CD4-positive, alpha-beta T cell treated with Interleukin-12 subunit alpha and Interleukin-12 subunit beta, for 1 hour (primary cell): ENCODE measurements at places on chromosomes 4 and X.

- no peak for DNase-seq
These were observed 13.9 kb downstream of the TEX13C start for GRCh38 chrX:125333583-125333982.

- no peak for DNase-seq
These were observed 1030.9 kb downstream of the FSTL5 start for GRCh38 chr4:161132715-161133425.

DNA sequence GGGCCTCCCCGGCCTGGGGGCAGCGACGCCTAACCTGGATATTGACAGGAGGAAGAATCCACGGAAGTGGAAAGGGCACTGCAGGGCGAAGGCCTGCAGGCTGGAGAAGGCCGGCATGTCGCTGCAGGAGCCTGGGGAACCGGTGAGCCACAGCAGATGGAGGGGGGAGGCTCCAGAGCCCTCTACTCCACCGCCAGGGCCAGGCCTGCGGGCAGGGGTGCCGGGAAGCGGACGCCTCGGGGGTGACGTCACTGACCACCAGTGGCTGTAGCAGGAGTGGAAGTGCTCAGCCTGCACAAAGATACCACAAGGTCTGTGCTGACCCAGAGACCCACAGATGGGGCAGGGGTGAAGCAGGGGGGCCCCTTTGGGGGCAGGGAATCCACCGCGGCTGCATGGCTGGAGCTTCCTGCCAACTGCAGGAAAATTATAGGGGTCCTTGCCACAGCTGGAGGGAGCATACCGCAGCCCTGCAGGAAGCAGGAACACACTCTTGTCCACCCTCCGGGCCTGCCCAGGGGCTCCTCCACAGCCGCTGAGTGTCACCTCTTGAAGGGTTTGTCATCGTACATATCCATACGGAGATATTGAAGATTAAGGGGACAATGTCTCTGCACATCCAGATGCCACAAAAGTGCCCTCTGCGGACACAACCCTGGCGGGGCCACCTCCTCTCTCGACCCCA, 7.6 kb upstream of the HTRA3 start:
- DNase-seq, result no peak

DNA sequence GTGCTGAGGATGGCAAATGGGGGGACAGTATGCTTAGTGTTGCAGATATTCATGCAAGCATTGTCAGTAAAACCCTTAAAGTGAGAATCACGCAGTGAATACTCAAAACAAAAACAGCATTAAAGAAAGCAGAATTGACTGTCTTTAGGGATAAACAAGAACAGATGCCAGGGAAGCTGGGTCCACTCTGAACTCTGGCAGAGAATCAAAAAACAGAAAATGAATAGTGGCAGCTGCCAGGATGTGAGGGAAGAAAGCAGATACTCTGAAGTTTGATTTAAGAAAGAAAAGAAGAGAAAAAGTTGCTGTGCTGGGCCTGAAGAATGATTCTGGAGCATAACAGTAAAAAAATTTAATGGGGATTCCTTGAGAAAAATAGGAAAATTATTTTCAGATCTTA, 131.5 kb downstream of the GABRA2 start:
- DNase-seq, result no peak

DNA sequence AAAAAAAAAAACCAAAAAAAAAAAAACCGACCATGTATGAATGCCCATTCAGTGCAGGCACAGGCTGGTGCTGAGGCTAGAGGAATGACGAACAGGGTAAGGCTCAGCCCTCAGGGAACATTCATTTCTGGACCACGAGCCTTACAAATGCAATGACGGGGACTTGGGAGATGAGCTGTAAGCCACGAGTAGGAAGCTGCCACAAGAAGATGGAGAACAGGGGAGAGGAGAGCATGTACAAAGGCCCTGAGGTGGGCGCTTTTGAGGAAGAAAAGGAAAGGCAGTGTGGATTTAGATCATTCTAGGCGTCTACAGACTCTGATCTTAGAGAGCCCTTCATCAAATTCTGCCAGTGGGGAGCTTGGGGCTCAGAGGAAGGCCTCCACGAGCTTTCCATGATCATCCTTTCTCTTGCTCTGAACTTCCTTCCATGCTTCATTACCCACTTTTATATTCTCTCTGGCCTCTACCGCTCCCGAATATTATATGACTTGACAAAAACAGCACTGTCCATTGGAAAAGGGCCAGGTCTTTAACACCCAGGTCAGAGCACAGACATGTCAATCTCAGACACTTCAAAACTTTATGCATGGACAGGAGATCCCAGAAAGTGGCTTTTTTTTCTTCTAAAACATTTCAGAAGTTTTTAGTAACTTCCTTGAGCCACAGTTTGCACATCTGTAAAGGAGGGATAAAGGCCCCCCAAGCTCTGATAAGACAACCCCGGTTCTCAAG, 3.3 kb upstream of the ZNF518B start:
- no peak for DNase-seq

DNA sequence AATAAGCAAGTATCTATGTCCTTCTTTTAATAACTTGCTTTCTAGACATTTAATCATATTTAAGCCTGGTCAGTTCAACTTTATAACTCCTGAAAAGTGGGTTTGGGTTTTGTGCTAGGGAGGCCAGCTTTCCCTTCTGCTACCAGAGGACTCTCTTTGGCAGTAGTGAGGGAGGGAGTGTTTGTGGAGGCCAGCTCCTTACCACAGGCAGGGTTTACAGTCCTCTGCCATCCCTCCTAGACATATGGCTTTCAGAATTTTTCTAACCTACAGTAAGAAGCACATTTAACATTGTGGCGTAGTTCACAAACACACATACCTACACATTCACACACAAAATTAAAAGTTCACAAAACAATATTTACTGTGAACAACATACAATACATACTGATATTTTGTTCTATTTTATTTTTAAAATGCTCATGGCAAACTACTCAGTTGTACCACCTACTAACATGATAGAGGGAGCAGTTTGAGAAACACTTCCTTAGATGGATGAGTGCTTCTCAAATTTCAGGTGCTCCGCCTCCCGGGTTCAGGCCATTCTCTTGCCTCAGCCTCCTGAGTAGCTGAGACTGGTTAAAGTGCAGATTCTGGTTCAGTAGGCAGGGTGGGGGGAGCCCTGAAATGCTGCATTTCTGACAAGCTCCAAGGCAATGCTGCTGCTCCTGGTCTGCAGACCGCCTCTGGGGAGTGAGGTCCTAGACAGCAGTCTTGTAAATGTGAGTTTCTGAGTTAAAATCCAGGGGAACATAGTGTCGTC, 86.7 kb downstream of the PTTG2 start:
- no peak for DNase-seq

DNA sequence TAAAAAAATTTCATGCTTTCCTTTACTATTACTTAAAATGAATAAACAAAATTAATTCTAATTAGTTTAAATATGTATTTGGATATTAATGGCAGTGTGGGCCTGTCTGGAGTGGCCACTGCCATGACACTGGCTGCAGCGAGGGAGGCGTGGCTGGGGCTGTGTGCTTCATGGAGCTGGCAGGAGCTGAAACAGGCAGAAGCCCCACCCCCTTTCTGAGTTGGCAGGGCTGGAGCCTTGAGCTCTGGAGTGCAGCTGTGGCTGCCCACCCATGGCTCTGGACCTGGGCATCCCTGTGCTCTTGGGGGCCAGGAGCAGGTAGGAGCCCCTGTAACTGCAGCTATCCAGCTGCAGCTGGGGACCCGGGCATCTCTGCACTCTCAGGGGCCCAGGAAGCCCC, 8.2 kb upstream of the HSD17B11 start:
- DNase-seq, result no peak

DNA sequence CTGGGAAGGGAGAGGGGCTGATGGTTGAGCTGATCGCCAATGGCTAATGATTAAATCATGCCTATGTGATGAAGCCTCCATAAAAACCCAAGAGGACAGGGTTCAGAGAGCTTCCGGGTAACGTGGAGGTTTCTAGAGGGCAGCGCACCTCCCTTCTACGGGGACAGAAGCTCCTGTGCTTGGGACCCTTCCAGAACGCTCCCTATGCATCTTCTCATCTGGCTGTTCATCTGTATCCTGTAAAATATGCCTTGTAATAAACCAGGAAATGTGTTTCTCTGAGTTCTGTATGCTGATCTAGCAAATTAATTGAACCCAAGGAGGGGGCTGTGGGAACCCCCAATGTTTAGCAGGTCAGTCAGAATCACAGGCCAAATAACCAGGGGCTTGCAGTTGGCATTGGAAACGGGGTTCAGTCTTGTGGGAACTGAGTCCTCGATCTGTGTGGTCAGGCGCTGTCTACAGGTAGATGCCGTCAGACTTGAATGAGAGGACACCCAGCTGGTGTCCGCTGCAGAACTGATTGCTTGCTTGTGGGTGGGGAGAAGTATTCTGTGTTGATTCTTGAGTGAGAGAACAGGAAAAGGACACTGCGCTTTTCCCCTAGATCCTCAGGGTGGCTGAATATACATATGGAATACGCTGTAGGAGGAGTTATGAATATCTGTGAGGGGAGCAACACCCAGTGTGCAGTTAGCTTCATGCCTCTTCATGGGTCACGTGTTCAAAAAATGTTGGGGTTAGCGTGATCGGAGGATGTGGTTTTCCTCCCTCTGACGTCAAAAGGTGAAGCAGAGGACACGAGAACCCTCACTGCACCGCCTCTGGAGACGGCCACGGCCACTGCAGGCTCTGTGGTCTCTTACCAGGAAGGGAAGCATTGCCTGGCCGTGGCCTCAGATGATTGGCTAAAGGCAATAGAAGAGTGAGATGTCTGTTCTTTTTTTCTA, 29.2 kb downstream of the HTT-AS start:
- peak; percentile 84 for DNase-seq

DNA sequence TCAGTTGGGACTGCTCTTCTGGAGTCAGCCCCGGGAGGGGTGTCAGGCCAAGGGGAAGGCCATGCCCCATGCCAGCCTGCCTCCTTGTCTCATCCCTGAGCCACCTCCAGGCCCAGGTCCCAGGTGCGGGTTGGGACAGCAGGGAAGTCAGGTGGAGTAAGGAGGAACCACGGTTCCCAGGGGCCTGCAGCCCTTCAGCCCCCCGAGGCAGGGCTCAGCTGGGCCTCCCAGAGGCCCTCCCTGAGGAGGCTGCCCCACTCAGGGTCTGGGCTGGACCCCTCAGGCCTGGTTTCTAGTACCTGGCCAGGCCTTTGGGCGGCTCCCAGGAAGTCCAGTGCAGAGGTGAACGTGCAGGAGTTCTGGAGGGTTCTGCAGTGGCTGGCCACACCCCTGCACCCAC, 23.4 kb upstream of the FGFR3 start:
- DNase-seq, result no peak

DNA sequence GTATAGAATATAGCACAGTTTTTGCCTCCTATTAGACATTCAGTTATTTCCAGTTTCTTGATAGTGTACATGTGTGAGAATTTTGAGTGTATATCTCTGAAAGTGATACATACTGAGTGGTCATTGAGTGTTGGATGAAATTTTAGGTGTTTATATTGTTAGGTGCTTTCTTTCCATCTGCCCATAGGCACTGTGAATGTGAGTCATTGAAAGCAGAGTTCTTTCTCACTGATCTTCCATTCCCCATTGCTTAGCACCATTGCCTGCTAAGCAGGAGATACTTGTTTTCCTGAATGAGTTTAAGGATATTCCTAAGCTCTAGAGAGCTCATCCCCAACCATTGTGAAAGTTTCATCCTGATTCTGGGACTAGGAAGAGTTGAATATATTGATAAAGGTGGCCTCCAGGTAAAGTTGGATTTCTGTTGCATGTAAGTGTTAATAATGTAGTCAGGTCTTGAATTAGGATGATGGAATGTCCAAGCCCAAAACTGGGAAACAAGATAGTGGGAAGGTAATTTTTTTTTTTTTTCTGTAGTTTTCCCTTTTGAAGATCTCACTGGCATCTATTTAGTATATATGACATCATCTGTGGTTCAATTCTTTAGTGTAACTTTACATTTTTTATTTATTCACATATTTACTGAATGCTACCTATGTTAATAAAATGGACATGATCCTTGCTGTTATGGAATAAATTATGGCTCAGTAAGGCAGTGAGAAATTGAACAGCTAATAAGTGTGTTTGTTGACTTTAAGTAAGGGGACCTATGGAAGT, 22.1 kb downstream of the UBE2K start:
- no peak for DNase-seq

GRCh38 chr4:139501527-139501926, 47.6 kb downstream of the RAB33B start:
- no peak for DNase-seq

DNA sequence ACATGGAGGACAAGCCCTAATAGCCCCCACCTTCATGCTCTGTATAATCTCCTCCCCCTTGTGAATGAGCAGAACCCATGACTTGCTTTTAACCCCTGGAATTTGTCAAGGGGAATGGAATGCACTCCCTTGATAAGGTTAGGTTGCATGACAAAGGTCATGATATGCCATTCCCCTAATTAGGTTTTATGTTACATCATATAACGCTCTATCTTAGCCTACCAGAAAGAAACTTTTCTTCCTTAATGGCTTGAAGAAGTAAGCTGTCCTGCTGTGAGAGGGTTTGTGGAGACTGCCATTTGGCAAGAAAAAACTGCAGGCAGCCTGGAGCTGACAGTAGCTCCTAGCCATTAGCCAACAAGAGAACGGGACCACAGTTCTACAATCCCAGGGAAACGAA, 399.8 kb upstream of the MAD2L1 start:
- DNase-seq, result no peak

- DNase-seq, result no peak
These were observed 657.7 kb downstream of the PDHA2 start for GRCh38 chr4:96497621-96498020.

GRCh38 chrX:52380993-52381392, 12.2 kb downstream of the XAGE2 start:
- DNase-seq, result no peak

DNA sequence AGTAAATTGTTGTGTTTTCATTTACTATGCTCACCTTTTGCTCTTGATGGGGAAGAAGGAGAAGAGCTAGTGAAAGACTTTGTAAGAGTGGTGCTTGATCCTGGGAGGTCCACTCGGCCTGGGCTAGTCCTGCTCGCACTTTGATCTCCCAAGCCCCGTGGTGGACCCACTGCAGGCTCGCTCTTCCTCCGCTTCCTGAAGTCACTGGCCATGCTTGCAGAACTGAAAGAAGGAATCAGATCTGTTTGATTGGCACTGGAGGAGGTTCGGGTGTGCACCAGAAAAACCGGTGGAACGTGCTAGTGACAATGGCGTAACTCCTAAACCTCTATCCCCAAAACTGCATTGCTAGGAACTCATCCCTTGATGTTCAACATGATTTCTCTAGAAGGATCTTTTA, 91.5 kb upstream of the PDLIM3 start:
- DNase-seq, result no peak

- DNase-seq, result peak; percentile 69
These were observed 21.0 kb upstream of the DCTD start for GRCh38 chr4:182938205-182938645.

DNA sequence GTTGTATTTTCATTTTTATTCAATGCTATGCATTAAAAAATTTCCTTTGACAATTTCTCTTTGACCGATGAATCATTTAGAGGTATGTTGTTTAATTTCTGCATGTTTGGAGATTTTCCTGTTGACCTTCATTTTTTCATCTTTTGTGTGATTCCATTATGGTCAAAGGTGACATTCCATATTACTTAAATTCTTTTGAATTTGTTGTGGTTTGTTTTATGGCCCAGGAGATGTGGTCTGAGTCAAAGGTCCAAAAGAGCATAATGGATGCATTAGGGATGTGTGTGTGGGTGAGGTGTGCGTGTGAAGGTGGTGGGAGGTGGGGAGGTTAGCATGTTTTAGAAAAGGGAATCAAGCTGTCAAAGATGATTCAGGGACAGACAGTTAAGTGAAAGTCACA, 76.0 kb upstream of the GIMD1 start:
- no peak for DNase-seq

GRCh38 chr4:109094056-109094455, 208.4 kb downstream of the COL25A1 start:
- no peak for DNase-seq

- no peak for DNase-seq
These were observed 72.2 kb downstream of the GPR143 start for GRCh38 chrX:9693307-9694001.

GRCh38 chr4:525660-526059, 26.6 kb downstream of the PIGG start:
- no peak for DNase-seq
